ENCODE measurements at places on chromosomes 3 and 15.

GRCh38 chr15:44698641-44699040, 12.5 kb downstream of the PATL2 start:
- no peak for DNase-seq

- no peak for DNase-seq
Observed at GRCh38 chr3:148582126-148582525, 115.6 kb upstream of the AGTR1 start.

- no peak for DNase-seq
Observed at GRCh38 chr3:53506110-53506762, 11.8 kb downstream of the CACNA1D start.

DNA sequence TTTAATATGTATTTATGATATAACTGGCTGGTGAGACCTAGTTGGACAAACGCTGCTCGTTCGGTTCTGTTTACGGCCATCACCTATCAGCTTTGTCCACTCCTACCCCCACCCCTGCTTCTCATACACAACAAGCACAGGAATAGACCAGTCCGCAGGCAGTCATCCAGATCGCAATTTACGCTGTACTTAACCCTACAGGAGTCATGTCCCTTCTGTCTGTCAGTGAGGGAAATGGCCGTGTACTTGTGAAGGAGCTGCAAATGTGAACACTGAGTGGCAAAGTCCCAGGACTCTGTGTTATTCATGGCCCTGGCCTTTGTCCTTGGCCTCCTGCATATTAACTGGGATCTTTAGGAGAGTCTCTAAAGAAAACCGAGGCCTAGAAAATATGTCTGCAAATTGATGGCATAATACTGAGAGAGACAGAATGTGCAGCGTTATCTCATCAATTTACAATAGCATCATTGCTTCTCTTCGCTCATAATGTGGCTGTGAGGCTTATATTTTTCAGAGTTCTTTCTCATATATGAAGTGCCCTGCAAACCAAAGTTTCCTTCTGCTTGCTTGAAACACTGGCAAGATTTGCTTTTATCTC, 7.2 kb upstream of the ABHD10 start:
- DNase-seq = no peak

DNA sequence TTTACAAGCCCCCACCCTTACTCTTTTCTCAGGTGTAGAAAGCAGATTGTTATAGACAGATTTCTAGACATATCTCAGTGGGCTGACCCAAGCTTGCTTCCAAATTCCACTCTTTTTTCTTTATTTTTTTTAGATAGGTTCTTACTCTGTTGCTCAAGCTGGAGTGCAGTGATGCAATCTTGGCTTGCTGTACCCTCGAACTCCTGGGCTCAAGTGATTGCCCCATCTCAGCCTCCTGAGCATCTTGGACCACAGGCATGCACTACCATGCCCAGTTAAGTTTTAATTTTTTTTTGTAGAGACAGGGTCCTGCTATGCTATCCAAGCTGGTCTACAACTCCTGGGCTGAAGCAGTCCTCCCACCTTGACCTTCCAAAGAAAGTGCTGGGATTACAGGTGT, 53.5 kb upstream of the ADAMTS9 start:
- no peak for DNase-seq

DNA sequence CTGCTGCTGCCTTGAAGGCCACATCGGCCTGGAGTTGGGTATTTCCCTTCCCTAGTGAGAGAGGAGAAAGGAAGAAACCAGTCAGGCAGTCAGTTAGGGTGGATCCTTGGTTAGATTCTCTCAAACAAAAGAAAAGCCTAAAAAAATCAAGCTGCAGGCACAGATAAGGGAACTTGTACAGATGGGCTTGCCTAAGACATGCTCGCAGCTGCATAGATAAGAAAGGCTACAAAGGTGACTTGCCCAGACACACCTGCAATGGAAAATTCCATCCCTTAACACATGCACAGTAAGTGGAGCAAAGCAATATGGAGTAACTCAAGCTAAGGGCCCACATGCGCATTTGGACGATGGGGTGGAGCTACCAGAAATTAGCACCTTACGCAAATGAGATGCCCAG, 199.7 kb upstream of the ARPP21 start:
- DNase-seq = no peak

GRCh38 chr15:82966671-82967071, 14.2 kb upstream of the HOMER2 start:
- no peak for DNase-seq

- no peak for DNase-seq
Observed at GRCh38 chr3:171615686-171616085, 155.5 kb upstream of the TNIK start.

DNA sequence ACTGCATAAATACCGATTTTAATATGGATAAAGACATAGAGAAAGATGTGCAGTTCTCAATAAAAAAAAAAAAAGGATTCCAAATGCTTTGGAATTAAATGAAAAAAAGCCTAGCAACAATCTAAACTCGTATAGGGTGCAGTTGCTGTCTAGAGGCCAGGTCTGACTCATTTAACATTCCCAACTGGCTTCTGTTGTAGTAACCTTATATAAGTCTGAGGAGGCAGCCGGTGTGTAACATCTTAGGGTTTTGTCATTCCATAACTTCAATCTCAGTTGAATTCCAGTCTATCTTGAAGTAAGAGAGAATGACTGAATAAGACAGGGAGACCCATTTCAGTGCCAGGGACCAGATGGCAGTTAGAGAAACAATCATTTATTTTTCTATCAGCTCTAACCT, 6.5 kb downstream of the PDCD10 start:
- no peak for DNase-seq

DNA sequence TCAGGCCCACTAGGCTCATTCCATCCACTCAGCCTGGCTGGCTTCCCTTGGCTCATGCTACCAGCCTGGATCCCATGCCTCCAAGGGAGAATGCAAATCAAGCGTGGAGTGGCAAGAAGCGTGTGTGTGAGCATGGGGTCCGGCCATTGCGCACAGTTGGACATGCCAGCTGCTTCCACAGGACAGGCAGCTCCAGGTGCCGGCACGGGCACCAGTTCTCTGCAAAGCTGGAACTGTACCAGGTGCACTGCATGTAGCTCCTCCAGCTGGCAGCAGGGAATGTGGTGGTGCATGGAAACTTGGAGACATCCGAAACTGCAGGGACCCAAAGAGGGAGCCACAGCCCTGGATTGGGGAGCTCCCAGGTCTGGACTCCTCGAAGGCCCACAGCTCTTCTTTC, 449.8 kb downstream of the EPHA6 start:
- no peak for DNase-seq

- no peak for DNase-seq
Observed at GRCh38 chr3:108017587-108017986, 73.2 kb downstream of the CD47 start.
